ENCODE measurements at places on chromosomes 2 and 18. TPM values are rescaled to one million over a fixed set of nuclear protein-coding genes. Genes with fewer than 3 reads are reported as not detected.

DNA sequence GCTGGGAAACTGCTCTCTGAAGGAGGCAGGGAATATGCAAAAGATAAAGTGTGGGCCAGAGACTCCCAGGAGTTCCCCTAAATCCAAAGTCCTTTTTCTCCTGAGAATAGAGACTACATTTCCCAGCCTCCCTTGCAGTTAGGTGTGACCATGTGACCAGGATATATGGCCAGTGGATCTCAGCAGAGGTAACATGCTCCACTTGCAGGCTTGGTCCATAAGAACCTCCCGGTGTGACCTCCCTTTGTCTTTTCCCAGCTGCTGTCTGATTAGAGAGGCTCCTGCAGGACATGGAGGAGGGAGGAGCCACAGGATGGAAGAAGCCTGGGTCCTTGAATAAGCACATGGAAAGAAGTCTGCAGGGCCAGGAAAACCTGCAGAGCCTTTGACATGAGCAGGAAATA, 76.2 kb downstream of the TGFA start:
- DNase-seq, result no peak

DNA sequence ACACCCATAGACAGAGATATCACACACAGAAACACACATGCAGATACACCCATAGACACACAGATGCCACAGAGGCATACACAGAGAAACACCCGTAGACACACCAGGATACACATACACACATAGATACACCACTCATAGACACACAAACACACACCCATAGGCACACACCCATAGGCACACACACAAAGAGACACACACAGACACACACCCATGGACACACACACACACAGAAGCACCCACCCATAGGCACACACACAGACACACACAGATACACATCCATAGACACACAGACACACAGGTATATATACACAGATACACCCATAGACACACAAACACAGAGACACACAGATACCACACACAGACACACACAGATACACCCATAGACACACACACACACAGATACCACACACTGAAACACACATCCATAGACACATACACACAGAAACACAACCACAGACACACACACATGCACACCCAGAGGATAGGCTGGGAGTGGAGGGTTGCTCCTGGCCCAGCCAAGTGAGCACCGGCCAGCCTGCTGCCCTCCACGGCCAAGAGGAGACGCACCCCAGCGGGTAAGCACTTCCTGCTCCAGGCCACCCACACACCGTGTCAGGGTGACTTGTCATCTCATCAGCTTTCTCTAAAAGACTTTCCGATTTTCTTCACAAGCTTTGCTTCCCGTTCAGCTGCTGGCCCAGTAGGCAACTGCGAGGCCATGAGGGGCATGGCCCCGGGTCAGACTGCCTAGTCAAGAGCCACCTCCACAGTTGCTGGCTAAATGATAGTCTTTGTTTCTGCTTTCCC, 14.1 kb upstream of the CNNM3 start:
- no peak for DNase-seq

GRCh38 chr18:12403601-12404506, 3.9 kb upstream of the PRELID3A start:
- no peak for DNase-seq

DNA sequence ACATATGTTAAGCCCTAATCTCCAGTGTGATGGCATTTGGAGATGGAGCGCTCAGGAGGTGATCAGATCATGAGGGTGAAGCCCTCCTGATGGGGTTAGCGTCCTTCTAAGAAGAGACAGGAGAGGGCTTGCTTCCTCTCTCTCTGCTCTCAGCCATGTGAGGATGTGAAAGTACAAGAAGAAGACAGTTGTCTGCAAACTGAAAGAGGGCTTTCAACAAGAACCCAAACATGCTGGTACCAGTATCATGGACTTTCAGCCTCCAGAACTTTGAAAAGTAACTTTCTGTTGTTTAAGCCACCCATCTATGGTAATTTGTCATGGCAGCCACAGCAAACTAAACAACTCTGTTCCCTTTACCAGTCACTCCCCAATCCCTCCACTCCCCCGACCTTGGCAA, 47.4 kb downstream of the CACNB4 start:
- DNase-seq, result no peak

- no peak for DNase-seq
These were observed 228.7 kb downstream of the ATAD2B start for GRCh38 chr2:23698116-23698693.

- no peak for DNase-seq
These were observed 76.3 kb downstream of the ANTXR1 start for GRCh38 chr2:69089266-69089665.

DNA sequence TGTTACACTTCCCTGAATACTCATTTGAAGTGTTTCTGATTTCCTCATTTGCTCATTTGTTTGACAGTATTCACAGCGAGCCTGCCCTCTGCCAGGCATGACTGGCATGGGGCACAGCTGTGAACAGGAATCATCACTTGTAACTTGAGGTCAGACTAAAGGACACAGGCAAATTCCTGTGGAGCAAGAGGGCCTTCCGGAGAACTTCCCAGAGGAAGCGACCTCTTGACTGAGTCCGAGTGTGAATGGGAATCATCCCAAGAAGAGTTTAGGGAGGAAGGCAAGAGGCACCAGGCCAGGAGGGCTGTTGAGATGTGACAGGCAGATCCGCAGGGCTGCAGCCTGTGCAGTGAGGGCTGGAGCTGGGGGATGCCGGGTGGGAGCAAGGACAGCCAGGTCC, 45.4 kb downstream of the LIMS1 start:
- no peak for DNase-seq

The DYSF gene
- total RNA-seq, result 24.4 TPM

Measured in upper lobe of left lung (tissue), 6 donors.